D721Med (cell line): ENCODE measurements at places on chromosomes 7 and 10.

GRCh38 chr7:46554688-46555422 lies 633.8 kb upstream of the IGFBP3 start:
- no peak for DNase-seq

DNA sequence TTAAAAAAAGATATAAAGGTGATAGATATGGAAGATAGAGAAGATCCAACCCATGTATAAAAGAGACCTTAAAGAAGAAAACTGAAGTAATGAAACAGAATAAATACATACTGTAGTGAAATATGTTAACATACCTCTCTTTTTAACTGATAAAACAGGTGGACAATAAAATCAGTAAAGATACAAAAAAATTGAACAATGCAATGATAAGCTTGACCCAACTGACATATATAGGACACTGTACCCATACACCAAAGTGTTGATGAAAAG lies 17.4 kb upstream of the PRF1 start:
- no peak for DNase-seq

GRCh38 chr10:58971796-58972491 lies 204.5 kb upstream of the PHYHIPL start:
- no peak for DNase-seq

GRCh38 chr7:115984105-115984504 lies 46.5 kb downstream of the TFEC start:
- no peak for DNase-seq

- no peak for DNase-seq
Observed at GRCh38 chr10:115829521-115830205, 443.3 kb downstream of the GFRA1 start.

- no peak for DNase-seq
Observed at GRCh38 chr10:25938405-25938804, 4.4 kb downstream of the MYO3A start.

- no peak for DNase-seq
Observed at GRCh38 chr7:36762394-36762793, 38.1 kb upstream of the AOAH start.

DNA sequence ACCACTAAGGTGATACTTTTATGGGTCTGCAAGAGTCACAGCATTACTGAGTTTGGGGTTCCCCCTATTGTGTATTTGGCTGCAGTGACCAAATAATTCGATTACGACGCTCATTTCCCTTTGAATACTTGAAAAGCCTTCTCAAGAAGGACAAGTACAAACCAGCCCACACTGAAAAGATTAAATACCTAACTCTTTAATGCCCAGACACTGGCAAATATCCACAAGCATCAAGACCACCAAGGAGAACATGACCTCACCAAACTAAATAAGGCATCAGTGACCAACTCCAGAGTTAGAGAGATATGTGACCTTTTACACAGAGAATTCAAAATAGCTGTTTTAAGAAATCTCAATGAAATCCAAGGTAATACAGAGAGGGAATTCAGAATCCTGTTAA lies 31.8 kb upstream of the SFTPD start:
- no peak for DNase-seq

GRCh38 chr7:74083117-74083876 lies at the start of gene LIMK1:
Gene LIMK1, plus strand, starts transcription at chr7:74083804. Its CDS starts 187 bp downstream, at chr7:74083991.
- peak; percentile 97 for DNase-seq

DNA sequence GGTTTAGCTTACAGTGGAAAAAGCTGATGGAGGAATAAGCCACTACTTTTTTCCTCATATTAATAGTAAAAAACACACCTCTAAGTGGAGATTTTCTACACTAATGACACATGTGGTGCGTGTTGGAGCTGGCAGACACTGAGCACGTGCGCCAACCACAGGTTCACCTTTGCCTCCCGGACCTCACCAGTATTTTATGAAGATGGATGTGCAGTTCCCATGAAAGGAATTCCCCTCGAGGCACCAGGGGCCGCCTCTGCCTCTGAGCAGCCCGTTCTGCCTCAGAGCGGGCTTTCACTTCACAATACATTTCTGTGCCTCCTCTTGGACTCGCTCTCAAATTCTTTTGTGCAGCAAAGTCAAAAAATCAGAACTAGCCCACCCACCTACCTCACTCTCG lies 477.5 kb upstream of the ADARB2 start:
- no peak for DNase-seq

DNA sequence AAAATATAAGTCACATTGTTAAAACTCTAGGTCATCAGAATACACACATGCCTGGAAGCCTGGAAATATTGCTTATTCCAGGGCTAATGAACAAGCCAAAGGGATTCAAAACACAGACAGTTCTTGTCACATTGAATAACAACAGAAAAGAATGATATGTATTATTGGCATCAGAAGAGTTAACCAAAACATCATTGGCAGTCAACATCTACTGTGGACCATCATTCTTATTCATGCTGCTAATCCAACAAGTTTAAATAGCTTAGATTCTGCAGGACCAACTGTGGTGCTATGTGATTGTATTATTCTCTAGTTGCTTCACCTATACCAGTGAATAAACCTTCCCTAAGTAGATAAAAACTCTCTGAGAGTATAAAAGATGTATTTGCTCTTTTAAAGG lies 198.3 kb downstream of the NEBL start:
- no peak for DNase-seq

GRCh38 chr7:157775021-157775559 lies 438.3 kb downstream of the DNAJB6 start:
- no peak for DNase-seq

GRCh38 chr7:831596-832166 lies 595 bp upstream of the SUN1 start:
- DNase-seq = no peak

DNA sequence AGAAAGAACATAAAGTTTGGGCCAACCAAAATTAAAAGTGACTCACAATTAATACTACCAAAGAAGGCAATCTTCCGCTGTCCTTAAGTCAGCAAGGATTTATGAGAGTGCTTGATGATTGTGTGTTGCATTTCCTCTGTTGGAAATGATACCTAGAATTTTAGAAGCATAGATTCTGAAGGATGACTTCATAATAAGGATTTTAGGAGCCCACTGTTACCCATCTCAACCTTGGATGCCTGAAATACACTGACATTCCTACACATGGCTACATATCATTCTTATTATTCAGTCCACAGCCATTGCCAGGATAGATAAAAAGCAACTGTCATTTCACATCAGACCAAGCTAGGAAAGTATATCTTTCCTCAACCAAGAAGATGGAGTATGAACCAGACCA lies 823.8 kb downstream of the LRMDA start:
- no peak for DNase-seq

DNA sequence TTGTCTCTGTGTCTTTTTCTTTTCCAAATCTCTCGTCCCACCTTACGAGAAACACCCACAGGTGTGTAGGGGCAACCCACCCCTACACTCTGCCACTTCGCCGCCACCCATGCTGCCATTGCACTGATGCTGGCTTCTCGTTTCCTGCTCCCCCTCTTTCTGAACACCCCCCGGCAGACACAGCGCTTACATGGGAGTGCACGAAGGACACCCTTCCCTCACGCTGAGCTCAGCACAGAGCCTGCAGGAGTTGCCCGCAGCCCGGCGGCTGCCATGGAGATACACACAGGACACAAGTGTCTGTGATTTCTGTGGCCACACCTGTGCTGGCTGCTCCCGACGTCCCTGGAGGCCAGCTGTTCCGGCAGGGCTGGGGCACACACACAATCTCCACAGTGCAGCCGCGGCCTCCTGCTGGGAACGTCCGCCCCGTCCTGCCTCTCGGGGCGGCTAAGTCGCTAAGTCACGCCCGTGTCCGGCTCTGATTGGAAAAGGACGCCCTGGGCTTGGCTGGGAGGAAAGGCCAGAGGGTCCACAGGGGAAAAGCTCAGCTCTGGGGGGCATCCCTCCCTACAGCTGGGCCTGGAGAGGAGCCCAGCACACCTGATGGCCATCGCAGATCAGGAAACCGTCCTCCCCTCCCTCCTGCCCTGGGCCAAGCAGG lies 349.8 kb downstream of the PTPRN2 start:
- DNase-seq = no peak

GRCh38 chr10:124250506-124250905 lies 157.1 kb upstream of the CHST15 start:
- DNase-seq = no peak

GRCh38 chr10:102674566-102674965 lies 30.3 kb downstream of the TRIM8 start:
- no peak for DNase-seq

DNA sequence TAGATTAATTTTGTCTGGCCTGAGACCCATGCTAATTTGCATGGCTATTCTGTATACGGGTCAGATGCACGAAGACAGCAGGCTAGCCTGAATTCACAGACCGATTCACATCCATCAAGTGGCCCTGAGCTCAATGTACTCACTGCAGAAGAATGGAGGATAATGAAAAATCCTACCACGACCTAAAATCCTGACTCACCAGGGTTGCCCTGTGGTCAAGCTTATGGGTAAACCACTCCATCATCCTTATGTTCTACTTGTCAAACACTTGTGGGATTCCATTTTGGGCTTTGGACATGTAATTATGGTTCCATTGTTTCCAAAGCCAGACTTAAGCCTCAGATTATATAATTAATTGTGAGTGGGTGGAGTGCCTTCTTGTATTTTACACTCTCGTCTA lies 110.4 kb upstream of the ZNF438 start:
- DNase-seq = peak; percentile 40

DNA sequence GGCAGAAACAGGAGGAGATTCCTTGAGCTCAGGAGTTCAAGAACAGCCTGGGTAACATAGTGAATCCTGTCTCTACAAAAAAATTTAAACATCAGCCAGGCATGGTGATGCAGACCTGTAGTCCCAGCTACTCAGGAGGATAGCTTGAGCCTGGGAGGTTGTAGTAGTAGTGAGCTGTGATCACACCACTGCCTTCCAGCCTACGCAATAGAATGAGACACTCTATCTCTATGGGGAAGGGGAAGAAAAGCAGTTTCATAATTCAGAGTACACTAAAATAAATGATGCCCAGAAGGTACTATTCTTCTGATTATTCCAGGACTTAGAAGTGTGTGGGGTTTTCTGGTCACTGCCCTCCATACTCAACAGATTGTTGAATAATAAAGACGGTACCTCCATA lies 177.3 kb downstream of the KMT2E start:
- no peak for DNase-seq

- DNase-seq = no peak
Observed at GRCh38 chr7:10300577-10300976, 673.1 kb upstream of the PHF14 start.

- no peak for DNase-seq
Observed at GRCh38 chr10:42953684-42954674, 122.9 kb upstream of the RET start.

DNA sequence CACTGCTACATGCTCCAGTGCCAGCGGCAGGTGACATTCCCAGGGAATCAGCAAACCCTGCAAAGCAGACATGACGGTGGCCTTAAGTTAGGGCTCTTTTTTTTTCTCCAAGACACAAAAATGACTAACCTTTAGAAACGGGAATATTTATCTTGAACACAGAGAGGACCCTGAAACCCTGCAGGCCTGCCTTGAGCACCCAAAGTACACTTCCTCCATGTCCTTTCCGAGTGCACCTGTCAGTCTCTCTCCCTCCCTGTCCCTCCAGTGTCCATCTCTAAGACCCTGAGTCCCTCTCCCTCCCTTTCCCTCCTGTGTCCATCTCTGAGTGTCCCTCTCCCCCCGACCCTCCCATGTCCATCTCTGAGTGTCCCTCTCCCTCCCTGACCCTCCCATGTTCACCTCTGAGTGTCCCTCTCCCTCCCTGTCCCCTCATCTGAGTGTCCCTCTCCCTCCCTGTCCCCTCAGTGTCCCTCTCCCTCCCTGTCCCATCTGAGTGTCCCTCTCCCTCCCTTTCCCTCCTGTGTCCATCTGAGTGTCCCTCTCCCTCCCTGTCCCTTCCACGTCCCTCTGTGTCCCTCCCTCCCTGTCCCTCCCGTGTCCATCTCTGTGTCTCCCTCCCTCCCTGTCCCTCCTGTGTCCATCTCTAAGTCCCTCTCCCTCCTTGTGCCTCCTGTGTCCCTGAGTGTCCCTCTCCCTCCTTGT lies 51.2 kb upstream of the CAMK2B start:
- no peak for DNase-seq

- no peak for DNase-seq
Observed at GRCh38 chr7:115038158-115038557, 116.3 kb downstream of the MDFIC start.

GRCh38 chr7:26151096-26151495 lies 902 bp upstream of the NFE2L3 start:
- no peak for DNase-seq

GRCh38 chr7:43625453-43625852 lies 42.5 kb downstream of the STK17A start:
- no peak for DNase-seq

DNA sequence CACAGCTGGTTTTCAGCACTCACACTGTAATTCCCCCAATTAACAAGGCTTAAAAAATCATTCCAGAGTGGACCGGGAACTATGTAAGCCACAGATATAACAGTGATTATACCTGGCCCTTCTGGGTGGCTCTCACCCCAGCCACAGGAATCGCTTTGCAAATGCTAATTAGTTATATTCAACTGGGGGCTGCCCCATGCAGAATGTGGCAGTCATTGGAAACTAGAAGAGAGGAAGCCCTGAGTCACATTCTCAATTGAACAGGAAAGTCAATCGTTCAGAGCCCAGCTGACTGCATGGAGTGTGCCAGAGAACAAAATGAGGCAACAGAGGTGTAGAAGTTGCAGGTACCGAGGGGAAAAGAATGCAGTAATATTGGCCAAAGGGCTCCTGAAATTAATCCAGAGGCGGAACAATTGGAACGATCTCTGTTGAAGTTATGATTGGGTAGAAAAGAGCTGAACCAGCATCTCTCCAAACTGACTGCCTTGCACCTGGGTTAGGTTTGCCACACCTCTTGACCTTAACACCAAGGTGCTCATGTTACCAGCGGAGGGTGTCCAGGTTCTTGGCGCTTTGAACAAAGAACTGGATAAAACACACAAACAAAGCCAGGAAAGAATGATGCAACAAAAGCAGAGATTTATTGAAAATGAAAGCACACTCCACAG lies 909.7 kb upstream of the AUTS2 start:
- DNase-seq = peak; percentile 26

- no peak for DNase-seq
Observed at GRCh38 chr7:144497282-144497681, 93.8 kb upstream of the NOBOX start.

GRCh38 chr10:1401071-1401965 lies 336.0 kb downstream of the ADARB2 start:
- no peak for DNase-seq

DNA sequence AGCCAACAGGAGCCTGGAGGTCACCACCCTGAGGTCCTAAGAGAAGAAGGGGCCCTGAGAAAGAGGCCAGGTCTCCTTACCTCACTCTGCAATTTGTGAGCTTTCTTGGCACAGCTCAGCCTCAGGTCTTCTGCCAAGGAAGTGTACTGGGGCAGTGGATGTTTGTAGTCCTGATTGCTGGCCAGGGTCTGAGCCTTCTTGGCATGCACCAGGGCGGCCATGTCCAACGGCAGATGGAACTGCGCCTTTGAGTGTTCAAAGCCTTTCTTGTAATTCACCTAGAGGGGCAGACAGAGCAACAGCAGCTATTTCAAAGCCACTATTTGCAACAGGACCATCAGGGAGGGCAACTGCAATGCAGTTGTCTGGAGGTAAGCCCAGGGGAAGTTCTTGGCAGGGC lies 51.7 kb downstream of the NRAP start:
- DNase-seq = no peak

GRCh38 chr10:7484456-7485243 lies 73.8 kb upstream of the SFMBT2 start:
- DNase-seq = no peak
